ENCODE measurements at places on chromosomes 7 and 10.

- no peak for DNase-seq
These were observed 57.2 kb upstream of the ELN start for GRCh38 chr7:73970801-73971229.

- no peak for DNase-seq
These were observed 75.7 kb downstream of the LYZL2 start for GRCh38 chr10:30553626-30554439.

DNA sequence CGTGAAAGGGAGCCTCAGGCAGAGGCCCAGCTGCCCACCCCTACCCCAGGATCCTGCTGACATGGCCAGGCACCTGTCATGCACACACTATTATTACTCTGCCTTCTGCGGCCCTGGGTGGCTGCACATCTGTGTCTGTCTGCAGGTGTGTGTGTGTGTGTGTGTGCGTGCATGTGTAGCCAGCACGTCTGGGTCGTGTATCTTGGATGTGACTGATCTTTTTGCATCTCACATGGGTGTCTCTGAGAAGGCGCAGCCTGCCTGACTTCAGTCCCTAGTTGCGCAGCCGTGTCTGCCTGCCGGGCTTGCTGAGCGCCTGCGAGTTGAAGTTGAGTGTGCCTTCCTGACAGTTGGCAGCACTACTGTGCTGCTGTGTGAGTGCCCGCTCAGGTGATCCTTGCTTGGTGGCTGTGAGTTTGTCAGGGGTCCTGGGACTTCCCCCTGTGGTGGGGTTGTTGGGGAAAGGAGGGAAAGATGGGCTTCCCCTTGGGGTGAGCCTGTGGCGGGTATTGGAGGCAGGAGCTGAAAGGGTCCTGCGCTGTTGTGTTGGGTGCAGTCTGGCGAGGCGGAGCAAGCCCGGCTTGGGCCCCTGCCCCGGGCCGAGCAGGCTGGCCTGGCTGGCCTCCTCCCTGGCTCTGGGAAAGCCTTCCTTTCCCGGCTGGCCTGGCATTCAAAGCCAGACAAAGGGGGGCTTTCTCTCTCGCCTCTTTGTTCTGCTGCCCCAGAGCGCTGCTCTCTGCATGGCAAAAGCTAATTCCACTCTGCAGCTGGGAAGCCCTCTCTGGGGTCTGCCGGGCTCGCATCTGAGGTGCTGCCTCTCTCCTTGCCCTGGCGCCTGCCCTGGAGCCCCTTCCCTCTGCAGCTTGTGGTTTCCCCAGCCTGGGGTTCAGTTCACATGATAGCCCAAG, 4.9 kb downstream of the TRIM8 start:
- peak; percentile 32 for DNase-seq

DNA sequence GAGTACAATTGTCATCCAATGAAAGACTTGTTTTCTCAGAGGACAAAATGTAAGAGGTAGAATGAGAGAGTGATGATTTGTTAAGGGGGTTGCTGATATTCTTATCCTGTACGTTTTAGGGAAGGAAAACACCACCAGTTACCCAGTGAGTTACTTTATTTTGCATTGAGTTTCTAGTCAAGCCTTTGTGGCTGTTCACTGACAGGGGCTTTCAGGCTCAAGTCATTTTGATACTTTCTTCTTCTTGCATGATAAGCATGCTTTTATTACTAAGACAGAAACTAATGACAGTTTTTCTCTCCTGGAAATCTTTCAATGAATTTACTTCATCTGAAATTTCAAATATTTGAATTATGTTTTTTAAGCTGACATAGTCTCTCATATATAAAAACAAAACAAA, 710.2 kb upstream of the POM121L12 start:
- DNase-seq = no peak

DNA sequence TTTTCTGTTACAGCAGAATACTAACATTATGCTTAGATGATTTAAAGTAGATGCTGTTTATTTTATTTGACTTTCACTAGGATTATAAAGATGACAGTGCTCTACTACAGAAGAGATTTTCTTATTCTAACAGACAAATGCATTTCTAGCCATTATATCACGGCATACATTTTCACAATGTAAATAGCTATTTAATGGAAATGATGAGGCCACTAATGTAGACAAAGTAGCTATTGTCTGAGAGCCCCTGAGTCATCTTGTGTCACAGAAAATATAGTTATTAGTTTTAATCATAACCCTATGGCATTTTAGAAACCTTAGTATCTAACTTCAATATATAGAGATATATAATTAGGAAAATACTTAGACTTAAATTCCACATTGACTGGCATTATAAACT, 158.0 kb upstream of the AHR start:
- no peak for DNase-seq

DNA sequence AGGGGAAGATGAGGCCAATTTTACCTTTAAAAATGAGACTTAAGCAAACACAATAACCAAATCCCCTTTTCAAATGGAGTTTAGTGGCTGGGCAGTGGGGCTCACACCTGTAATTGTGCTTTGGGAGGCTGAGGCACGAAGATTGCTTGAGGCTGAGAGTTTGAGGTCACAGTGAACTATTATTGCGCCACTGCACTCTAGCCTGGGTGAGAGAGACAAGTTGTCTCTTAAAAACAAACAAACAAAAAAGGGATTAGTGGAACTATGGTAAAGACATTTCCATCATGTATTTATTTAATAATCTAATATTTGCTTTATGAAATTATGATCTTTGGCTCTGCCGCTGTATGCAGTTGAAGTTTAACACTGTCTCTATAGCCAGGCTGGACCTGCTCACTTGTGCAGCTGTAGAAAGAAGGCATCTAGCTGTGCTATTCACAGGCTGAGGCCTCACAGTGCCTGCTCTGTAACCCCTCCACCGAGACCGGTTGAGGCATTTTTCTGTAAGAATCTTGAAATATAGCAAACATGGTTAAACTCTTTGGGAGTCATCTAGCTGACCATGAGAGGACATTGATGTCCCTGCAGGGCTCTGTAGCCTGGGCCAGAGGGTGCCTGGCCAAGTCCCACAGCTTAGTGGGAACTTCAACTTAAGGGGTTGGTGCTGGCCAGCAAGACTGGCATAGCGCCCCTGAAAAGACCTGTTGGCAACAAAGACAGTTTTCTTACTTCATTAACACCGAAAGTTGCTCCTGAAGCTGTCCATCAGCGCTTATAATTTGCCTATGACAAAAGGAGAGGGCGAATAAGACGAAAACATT, 131.8 kb downstream of the BMPER start:
- DNase-seq = no peak

DNA sequence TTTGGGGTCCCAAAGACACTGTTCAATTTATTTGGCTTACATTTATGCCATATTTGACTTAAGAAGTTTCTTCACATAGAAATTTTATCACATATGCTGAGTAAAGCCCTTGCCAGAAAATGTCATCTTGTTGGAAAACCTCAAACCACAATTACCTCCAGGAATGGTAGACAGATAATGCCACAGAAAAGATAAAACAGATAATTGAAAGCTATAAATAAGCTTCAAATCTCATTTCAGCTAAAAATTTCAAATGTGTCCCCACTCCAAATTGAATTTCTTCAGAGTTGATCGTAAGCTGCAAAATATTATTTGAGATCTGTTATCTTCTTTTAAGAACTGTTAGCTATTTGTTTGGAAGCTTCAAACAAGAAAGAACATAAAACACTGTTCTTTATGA, 176.4 kb upstream of the PTN start:
- DNase-seq = no peak

- peak; percentile 1 for DNase-seq
These were observed 21.6 kb upstream of the TSPAN33 start for GRCh38 chr7:129122751-129123509.

- no peak for DNase-seq
These were observed 263.6 kb upstream of the ZMIZ1 start for GRCh38 chr10:78805176-78805575.

GRCh38 chr7:133570321-133570720, 317.4 kb downstream of the EXOC4 start:
- no peak for DNase-seq

DNA sequence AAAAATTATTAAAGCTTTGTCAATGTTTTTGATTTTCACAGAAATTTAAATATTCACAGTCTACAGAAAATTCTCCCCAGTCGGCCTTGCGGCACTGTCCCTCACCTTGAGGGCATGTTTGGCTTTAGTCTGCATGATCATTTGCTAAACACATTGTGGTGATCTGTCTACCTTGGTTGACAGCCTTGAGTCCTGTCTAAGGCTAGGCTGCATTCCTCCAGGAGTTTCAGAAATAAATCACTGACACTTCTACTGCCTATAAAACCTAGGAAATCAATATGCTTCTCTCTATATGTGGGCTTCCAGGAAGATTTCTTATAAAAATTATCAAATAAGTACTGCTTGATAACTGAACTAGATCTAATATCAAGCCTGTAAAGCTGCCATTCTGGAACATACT, 430.7 kb upstream of the GRM3 start:
- no peak for DNase-seq

GRCh38 chr7:76395965-76396726, 13.4 kb downstream of the SSC4D start:
- DNase-seq = no peak

- DNase-seq = no peak
These were observed 21.3 kb upstream of the AMZ1 start for GRCh38 chr7:2666588-2667250.

DNA sequence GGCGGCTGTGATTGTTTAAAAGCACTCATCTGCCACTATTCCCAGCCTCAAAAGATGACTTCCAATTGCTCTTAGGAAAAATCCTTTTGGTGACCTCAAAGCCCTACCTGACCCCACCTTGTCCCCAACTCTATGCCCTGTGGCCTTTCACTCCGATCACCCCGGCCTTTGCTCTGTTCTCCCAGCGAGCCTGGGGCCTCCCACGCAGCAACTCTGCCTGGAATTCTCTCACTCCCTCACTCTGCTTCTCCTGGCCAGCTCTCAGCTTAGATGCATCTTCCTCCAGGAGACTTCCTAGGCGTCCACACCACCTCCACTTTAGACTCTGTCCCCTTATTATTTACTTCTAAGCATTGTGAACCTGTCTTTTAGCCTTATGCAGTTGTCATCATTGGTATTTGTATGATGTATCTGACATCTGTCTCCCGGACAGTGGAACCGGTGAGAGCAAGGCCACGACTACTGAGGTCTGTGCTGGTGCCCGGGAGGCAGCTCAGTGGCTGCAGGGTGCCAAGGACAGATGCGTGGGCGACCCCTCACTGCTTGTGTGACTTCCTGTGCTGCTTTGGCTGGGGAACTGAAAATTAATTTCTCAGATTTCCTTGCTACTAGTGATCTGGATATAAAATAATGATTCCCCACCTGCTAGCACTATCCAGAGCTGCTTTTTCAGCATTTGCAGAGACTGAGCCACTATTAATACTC, 63.0 kb downstream of the PIP4K2A start:
- DNase-seq = no peak

DNA sequence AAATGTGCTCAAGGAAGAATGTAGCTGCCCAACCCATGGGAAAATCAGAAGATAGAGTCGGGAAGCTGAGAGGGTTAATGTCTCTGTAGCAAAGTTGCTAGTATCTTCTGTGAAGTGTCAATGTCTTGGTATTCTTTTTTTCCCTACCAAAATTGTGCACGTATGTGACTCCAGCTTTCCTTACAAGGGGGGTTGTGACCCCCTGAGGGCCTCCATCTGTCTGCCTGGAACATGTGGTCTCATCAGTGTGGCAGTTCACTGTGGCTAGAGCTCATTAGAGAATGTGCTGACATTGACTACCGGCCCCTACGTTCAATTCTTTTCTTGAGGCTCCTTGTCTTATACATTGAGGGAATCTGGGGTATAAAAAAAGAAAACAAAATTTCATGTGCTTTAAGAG, 725.2 kb upstream of the CELF2 start:
- DNase-seq = no peak

GRCh38 chr7:10181996-10182395, 791.7 kb upstream of the PHF14 start:
- no peak for DNase-seq

GRCh38 chr7:13321316-13321715, 633.9 kb downstream of the ARL4A start:
- DNase-seq = no peak
